ENCODE measurements at places on chromosomes 1 and 21.

GRCh38 chr1:164930833-164931232 is 371.8 kb downstream of the PBX1 start:
- DNase-seq = no peak

DNA sequence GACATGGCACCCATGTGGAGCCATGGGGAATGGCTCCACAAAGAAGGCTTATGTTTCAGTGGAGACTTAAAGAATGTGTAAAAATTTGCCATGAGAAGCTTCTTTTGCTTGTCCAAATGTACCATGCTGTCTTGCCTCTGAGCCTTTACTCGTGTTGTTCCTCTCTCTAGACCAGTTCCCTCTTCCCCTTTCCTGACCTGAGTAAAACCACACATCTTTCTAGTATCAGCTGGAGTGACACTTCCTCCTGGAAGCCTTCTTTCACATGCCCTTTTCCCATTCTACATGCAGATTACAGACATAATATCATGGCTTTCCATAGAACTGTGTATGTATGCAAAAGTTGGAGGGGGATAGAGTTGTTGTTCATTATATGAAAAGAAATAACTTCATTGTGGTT is 13.6 kb upstream of the GPX7 start:
- no peak for DNase-seq

DNA sequence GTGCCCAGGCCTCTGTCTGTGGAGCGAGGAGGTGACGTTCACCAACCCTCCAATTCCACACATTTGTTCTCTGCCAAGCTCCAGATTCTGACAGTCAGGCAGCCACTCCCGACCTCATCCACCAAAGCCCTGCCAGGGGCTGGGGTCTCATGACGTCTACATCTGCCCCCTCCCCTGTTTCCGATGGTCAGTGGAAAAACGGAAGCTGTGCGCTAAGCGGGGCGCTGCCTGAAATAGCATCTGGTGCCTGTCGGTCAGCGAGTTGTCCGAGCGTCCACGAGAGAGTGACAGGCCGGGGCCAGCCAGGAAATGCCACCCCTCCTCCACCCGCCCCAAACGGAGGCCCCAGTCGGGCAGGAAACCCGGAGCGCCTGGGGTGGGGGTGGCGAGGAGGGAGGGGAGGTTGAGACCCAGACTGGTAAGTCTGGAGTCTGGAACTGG is 3.2 kb upstream of the TAL1 start:
- no peak for DNase-seq

DNA sequence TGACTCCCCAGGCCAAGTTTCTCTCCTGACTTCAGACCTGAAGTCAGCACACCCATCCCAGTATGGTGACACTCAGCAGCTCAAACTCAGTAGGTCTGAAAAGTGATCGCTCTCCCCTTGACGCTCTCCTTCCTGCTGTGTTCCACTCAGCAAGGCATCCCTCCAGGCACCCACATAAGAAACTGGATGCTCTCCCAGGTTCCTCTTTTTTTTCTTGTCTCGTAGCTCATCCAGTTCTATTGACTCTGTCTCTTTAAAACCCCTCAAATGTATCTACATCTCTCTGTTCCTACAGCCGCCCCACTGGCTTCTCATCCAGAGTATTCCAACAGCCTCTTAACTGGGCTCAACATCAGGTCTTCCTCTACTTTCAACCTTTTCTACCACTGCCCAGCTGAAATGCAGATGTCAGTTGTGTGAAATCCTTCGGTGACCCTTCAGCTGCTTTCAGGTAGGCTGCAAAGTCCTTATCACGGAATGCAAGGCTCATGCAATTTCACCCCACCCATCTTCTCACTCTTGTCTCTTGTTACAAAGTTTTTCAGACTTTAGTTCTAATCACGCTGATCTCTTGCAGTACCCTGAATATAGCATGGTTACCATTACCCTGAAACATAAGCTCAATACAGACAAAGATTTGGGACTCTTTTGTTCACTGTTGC is 286.2 kb upstream of the POU3F1 start:
- no peak for DNase-seq

DNA sequence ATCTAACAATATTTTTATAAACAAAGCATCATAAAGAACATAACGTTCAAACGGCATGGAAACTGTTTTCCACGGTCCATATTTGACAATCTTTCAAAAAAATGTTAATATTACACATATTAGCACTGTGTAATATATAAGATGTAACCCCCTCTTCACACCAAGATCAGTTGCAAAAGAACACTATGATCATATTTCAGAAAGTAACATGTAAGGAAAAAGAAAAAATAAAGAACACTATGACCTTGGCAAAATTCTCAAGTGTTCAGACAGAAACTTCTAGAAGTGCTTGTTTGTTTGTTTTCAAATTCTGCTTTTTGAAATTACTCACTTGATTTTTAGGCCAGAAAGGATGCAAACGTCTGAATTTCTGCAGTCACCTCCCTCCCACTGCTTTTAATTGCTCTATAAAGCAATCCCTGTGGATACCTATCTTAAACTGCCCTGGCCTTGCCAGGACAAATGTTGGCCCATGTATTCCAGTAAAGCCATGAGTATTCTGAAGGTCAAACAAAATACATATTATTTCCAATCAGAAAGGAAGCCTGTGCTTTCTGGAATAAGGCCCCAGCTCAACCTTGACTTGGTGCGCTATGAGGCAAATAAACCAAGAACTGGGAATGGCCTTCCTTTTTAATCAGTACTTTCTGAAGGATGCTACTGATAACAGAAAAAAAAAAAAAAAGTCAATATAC is 68.6 kb downstream of the TGFBR3 start:
- no peak for DNase-seq

DNA sequence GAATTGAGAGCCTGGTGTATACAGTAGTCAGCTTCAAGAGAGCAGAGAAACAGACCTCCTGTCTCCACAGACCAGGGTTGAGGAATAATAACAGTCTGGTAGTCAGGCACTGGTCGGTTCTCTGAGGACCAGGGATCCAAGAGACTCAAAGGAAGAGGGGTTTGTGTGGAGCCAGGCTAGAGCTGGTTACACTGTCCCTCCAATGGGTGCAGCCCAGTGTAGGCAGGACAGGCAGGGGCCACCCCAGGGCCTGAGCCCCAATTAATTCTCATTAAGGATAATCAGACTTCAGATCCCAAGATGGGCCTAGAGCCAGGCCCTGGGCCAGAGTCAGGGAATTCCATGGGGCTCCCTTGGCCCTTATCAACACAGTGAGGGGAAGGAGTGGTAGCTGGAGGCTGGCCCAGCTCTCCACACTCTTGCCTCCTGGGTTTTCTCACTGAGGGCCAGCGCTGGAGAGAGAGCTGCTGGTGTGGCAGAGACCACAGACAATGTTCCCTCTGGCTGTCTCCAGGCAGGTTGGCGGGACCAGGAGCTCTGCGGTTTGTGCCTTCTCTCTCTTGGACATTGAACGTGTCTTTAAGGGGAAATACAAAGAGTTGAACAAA is 9.1 kb downstream of the SEMA4A start:
- no peak for DNase-seq

DNA sequence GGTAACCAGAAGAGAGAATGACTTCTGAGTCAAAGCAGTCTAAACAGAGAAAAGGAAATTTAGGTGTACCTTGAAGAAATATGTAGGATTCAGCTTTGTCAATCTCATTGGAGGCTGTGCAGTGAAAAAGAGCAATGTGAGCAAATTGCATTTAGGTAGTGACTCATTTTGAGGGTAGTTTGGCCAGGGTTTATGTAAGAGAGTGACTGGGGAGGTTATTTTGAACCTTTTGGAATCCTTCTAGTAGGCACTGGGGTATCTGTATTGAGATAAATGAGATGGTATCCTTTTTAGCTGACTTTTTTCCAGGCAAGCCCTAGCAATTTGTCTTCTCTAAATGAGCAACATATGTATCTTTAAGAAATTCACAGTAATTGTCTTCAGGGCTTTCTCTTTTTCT is 95.9 kb downstream of the DISP1 start:
- DNase-seq = no peak

- DNase-seq = no peak
These were observed 8.6 kb upstream of the RAB29 start for GRCh38 chr1:205783904-205784303.

GRCh38 chr1:46673749-46674182 is 2.1 kb downstream of the TEX38 start:
- peak; percentile 90 for DNase-seq

- DNase-seq = no peak
These were observed 216.9 kb upstream of the SAMSN1 start for GRCh38 chr21:14762734-14763694.

DNA sequence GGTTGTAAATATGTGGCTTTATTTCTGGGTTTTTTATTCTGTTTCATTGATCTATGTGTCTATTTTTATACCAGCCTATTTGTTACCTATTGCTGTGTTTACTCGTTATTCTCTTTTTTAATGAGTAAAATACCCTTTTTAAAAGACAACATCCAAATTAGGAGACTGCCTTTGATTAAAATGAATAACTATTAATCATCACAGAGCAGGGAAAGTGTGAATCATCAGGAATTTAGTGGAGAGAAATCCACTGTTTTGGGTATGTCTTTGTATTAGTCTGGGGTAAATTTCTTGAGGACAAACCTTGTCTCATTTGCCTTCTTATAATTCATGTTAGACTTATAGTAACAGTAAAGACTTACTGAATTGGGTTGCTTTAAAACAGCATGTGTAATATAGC is 12.1 kb downstream of the DISC1 start:
- no peak for DNase-seq

DNA sequence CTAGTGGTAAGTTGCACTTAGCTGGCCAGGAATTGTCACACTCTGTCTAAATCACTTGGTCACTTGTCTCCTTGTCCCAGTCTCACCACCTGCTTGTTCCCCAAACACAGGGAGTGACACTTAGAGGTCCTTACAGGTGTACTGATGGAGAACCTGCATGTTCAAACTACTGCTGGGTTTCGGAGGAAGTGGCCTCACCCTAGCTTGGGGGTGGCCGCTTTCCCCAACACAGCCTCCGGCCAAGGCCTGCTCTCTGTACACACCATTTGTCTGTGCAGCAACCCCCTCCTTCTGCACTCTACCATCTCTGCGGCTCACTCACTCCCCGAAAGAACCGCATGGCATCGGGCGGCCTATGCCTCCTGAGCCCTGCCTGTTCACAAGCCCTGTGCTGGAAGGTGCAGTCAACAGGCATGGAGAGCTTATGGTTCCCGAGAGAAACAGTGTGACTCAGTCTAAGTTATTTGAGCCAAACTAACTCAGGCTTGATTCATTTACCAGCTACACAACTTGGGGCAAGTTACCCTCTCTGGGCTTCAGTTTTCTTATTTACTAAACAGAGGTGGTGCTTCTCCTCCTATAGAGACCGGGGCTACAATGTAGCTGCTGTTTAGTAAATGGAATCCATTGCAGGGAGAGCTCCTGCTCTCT is 10.5 kb upstream of the SPRR4 start:
- no peak for DNase-seq

DNA sequence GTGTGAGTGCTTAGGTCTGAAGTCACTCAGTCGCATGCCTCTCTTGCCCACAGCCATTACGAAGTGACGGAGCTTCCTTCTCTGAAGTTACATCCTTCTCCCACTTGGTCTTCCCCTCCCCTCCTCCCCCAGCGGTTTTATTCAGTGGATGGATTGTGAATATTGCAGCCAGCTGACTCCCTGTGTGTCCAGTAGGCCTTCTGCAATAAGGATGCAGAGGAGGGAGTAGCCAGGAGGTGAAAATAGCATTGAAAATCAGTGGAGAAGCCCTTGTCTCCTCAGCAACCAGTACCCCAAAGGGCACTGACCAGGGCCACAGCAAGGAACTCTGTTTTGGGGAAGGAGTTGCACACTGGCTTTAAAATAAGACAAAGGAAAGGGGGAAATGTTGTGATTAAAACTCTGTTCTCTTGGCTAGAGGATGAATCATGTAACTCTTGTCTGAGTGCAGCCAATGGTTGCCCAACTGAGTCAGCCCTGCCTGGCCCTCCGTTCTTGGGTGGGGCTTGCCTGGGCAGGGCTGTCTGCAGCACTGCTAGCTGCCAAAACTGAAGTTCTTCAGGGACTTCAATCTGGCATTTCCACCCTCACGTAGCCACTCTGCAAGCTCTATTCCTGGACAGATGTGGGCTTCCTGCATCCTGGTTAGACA is 4.3 kb downstream of the S100A10 start:
- DNase-seq = peak; percentile 81

DNA sequence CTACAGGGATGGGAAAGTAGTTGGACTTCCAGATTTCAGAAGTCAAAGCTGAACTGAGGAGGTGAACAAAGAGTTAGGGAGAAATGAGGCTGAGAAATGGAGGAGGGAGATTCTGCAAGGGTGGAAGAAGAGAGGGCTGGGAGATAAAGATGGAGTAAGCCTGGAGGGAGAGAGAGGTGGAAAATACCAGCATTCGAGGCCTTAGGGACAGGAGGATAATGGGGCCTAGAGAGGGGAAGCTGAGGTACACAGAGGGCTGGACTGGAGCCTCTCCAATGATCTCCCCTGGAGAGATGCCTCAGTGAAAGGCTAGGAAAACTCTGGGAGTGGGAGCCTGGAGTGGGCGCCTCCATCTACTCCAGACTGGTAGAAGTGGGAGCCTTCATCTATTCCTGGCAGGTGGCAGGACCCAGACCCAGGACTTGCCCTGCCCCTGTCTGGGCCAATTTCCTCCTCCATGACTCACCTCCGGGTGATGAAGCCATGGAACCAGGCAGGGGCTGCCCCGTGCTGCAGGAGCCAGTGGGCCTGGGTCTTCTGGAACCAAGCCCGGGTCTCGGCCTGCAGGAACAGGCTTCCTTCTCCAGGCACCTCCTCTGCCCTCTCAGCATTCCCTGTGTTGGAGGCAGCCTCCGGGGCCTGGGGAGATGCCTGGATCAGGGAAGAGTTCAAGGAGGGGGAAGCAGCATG is 1.9 kb downstream of the SH2D2A start:
- no peak for DNase-seq

GRCh38 chr1:203597331-203598090 is 29.1 kb upstream of the ATP2B4 start:
- no peak for DNase-seq

- no peak for DNase-seq
These were observed 9.4 kb upstream of the ACTRT2 start for GRCh38 chr1:3011631-3012455.

DNA sequence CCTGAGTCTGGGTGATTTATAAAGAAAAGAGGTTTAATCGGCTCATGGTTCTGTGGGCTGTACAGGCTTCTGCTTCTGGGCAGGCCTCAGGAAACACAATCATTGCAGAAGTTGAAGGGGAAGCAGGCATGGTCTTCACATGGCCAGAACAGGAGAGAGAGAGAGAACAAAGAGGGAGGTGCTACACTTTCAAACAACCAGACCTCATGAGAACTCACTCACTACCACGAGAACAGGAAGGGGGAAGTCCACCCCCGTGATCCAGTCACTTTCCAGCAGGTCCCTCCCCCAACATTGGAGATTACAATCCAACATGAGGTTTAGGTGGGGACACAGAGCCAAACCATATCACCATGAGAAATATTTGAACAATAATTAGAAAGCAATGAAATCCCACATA is 222.9 kb downstream of the FAM72C start:
- no peak for DNase-seq

- no peak for DNase-seq
These were observed 40.2 kb downstream of the SMG7 start for GRCh38 chr1:183512450-183512849.

DNA sequence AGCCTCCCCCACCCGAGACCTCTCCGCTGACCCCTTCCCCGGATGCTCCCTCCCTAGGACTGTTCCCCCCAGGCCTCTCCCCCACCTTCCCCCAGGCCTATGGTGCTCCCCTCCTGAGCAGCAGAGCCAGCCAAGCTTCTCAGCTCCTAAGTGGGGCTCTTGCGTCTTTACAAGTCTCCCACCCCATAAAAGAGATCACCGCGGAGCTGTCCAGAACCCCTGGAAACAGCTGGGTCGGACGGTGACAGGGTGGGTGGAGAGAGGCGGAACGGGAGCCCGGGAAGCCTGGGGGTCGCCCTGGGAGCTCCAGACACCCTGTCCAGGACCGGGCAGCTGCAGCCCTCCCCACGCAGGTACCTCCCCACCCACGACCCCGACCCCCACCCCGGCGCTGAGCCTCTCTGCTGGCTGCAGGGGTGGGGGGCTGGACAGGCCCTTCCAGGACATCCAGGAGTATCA is 61.2 kb downstream of the WNT9A start:
- DNase-seq = no peak

Measured in hematopoietic multipotent progenitor cell treated with erythropoietin and hydrocortisone succinate and interleukin-3 and kit ligand, for 15 days (in vitro differentiated cells).